ENCODE measurements at places on chromosomes 1 and 21.

DNA sequence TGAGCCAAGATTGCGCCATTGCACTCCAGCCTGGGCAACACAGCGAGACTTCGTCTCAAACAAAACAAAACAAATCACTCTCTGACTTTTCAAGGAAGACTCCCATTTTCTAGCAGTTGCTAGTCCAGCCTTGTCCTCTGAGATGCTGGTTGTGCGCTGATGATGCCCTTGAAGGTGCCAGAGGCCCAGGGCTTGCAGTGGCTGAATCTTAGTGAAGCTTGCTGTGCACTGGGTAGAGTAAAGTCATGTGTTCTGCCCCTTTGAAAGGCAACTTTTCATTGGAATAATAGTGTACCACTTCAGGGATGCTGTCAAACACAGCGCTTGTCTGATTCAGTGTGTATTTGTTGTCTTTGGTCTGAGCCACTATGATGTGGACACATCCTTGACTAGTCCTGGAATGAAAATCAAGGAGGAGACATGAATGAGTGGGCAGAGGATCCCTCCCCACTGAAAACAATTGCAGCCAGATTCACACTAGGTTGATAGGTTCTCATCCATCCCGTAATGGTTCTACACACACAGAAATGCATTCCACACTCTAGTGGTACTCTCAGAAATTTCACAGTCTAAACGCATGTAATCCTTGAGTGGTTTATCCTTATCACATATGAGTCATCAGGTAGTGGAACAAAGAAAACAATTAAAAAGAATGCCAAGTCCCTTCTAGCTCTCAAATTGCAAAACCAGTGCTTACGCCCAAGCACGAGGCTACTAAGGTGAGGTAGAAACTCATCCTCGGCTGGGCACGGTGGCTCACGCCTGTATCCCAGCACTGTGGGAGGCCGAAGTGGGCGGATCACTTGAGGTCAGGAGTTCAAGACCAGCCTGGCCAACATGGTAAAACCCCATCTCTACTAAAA, 17.8 kb upstream of the TDRD10 start:
- DNase-seq: no peak

GRCh38 chr1:171741872-171742576, at the start of gene VAMP4:
VAMP4 (minus strand) TSS chr1:171742065; CDS start chr1:171738414, 3,651 bp downstream.
- DNase-seq: peak; percentile 70

- no peak for DNase-seq
Measured at GRCh38 chr1:96863449-96863848, 141.9 kb downstream of the PTBP2 start.

- DNase-seq: no peak
Measured at GRCh38 chr1:156160000-156160742, 6.8 kb downstream of the SEMA4A start.

- no peak for DNase-seq
Measured at GRCh38 chr1:26239936-26240335, 5.9 kb downstream of the CEP85 start.

- DNase-seq: no peak
Measured at GRCh38 chr1:154466921-154467417, 35.0 kb upstream of the TDRD10 start.

DNA sequence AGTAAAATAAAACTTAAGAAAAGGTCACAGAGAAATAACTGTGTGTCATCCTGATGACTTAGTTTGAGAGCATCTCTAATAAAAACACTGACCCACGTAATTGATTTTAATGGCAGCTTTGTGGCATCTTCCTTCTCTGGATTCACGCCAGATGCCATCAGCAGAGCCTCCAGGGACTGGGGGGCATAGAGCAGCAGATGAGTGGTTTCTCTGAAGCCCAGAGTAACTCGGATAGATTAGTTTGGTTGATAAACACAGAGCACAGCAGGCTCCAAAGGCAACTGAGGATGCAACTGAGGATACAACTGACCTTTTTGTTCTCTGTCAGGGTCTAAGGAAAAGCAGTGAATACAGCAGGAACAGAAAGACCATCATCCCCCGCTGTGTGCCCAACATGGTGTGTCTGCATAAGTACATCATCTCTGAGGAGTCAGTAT, 180.8 kb downstream of the RPS6KC1 start:
- DNase-seq: no peak

DNA sequence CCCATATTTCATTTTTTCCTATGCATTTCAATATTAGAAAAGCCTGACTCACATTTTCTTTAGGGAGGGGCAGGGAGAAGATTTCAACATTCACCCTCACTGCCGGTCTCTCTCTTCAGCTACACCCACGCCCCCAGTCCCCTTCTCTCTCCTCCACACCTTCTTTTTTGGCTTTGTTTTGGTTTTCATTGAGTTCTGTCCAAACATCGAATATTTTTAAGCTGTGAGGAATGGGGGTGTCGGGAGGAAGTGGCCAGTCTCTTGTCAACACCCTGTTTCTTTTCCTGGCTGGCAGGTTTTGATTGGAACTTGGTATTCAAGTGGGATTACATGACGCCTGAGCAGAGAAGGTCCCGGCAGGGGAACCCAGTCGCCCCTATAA, 177.3 kb downstream of the PGBD5 start:
- no peak for DNase-seq

DNA sequence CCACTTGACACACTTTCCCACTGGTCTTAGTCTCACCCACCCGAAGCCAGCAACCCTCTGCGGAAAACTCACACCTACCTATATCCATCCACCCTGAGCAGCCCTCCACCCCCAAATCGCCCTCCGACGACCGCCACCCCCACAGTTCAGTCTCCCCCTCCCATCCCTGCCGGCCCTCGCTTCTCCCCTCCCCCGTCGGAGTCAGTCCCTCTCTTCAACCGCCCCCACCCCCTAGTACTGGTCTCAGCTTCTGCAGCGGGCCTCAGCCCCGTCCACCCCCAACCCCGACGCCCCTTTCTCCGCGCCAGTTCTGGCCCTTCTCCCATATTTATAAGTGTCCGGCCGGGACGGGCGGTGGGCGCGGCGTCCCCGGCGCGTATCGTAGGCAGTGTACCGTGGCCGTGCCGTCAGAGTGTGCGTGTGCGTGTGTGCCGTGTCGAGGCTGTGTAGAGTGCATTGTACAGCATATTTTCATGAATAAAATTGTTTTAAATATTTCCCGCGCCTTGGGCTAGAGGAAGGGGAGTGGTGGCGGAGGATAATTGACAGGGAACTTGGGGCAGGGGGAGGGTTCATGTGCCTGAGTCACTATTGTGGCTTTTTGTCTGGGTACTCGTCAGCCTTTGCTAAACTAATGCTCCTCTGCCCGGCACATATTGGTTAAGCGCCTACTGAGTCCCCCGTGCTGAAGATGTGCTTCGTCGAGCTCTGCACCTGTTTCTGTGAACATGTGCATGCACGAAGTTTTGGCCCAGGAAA, 22.0 kb downstream of the FOXO6 start:
- no peak for DNase-seq

GRCh38 chr1:49229555-49229954, 452.9 kb upstream of the BEND5 start:
- no peak for DNase-seq

DNA sequence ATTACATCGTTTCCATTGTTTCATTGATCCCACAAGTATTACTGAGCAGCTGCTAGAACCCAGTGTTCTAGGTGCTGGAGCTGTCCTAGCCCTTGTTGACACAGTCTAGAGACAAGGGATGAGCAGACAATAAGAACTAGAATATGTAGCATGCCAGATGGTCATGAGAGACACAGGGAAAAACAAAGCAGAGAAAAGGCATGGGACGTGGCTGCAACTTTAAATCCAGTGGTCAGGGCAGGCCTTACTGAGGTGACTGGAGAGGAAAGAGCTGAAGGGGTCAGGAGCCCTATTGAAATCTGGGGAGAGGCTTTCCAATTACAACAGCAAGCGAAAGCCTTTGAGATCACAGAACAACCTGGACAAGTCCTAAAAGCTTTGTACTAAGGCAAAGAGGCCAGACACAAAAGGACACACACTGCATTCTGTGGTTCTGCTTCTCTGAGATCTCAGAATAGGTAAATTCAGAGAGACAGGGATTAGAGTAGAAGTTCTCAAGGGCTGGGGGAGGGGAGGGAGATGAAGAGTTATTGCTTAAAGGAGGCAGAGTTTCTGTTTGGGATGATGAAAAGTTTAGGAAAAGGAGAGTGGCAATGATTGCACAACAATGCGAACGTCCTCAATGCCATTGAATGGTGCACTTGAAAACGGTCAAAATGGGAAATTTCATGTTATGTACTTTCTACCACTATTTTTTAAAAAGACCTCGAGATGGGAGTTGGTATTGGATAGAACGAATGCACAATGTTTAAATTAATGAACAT, 467.4 kb upstream of the VAMP3 start:
- DNase-seq: no peak

DNA sequence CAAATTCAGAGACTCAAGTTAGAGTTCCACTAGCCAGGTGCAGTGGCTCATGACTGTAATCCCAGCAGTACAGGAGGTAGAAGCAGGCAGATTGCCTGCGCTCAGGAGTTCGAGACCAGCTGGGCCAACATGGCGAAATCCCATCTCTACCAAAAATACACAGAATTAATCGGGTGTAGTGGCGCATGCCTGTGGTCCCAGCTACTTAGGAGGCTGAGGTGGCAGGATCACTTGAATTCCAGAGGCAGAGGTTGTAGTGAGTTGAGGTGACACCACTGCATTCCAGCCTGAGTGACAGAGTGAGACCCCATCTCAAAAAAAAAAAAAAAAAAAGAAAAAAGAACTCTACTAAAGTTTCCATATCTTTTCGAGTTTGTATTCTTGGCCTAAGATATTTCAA, 36.7 kb upstream of the CHRM3 start:
- DNase-seq: no peak

DNA sequence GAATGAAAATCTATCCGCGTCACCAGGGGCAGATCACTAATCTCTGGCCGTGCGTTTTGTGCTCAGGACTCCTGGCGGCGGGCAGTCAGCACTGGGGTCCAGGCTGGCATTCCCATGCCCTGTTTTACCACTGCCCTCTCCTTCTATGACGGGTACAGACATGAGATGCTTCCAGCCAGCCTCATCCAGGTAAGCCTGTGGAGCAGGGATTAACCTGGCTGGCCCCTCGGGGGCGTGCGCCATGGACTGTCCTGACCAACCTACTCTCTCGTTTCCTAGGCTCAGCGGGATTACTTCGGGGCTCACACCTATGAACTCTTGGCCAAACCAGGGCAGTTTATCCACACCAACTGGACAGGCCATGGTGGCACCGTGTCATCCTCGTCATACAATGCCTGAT, 10.9 kb upstream of the CENPS start:
- DNase-seq: no peak

DNA sequence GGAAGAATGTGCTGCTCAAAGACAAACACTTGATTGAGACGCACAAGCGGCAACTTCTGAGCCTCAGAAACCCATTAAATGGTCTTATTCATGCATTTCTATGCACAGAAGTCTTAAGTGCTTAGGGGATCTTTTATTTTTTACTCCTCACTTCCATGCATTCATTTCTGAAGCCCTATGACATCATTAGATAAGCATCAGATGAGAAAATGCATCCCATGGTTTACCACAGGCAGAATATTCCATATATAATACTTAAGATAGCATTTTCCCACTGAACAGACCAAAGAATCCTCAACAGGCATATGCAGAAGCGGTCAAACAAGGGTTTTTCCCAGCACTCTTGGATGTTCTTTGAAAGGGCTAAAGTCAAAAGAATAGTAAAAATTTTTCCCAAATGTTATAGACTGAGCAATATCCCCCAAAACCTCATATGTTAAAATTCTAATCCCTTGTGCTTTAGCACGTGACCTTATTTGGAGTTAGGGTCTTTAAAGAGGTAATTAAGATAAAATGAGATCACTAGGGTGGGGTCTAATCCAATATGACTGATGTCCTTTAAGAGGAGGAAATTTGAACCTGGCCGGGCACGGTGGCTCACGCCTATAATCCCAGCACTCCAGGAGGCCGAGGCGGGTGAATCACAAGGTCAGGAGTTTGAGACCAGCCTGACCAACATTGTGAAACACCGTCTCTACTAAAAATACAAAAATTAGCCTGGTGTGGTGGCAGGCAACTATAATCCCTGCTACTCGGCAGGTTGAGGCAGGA, 22.6 kb upstream of the FAM89A start:
- DNase-seq: no peak

DNA sequence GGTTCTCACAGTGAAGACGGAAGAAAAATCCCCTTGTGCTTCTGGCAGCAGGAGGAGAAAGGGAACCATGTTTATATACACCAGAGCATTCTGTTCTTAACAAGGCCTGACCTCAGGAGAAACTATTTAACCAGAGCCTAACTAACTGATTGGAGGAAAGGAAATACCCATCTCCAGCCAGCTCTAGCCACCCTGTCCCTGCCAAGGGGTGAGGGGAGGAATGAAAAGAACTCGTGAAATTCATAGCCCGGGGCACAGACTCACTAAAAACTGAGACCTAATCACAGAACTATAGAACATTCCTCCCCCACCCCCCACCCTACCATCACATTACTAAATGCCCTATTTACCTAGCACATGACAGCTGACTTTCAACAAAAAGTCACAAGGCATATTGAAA, 65.0 kb downstream of the KCNH1 start:
- DNase-seq: no peak

GRCh38 chr1:200668514-200669313, 993 bp downstream of the DDX59 start:
- DNase-seq: no peak

GRCh38 chr1:67557696-67558448, 127.1 kb upstream of the GADD45A start:
- DNase-seq: no peak

Measured in activated CD4-positive, CD25-positive, alpha-beta regulatory T cell (primary cell).